ENCODE measurements at places on chromosomes 3 and 15.
A peak's percentile ranks its signal among the peaks of the same experiment; 100 is the strongest.

GRCh38 chr15:84750583-84751092 is 2.2 kb downstream of the ZNF592 start:
- no peak for DNase-seq

- DNase-seq: no peak
These were observed 1.8 kb downstream of the ACAP2 start for GRCh38 chr3:195441051-195441450.

DNA sequence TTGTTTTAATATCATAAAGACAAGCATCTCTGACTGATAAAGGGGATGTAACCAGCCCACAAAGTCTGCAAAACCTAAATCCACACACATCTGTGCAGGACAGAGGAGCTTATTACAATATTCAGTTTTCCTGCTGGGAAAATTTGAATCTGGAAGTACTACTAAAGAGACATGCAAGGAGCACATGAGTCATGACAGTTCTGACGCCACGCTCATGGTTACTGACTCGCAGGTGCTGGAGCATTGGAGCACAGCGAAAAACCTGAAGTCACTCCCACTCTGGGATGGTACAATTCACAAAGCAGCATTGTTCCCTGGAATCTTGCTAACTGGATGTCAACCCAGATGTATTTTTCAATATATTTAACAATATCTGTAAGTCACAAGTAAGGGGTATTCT is 7.6 kb upstream of the ISL2 start:
- no peak for DNase-seq

DNA sequence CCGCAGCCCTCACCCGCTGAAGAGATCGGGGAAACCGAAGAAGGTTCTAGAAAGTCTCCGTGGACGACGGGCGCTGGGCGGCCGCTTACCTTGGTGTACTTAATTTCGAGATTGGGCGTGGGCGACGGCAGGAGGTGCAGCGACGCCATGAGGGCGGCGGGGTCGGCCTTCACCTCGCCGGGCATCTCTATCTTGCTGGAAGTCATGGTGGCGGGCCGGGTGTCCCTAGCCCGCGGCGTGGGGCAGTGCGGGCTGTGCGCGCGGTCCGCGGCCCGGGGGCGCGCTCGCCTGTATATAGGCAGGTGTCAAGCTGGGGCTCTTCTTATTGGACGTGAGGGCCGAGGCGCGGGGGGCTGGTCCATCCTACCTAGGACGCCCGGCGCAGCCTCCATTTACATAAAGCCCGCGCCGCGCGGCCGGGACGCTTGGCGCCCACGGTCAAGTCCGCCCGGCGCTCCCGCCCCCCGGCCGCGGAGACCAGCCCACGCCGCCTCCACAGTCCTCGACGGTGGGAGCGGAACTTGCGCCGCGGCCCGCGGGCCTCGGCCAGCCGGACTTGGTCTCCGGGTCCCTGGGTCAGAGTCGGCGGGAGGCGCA is at the start of gene ALDH1A2:
Gene ALDH1A2, minus strand, starts transcription at position 267 of the 597 bp plus-strand sequence. Its CDS starts 61 bp downstream, at position 206.
- DNase-seq: no peak

DNA sequence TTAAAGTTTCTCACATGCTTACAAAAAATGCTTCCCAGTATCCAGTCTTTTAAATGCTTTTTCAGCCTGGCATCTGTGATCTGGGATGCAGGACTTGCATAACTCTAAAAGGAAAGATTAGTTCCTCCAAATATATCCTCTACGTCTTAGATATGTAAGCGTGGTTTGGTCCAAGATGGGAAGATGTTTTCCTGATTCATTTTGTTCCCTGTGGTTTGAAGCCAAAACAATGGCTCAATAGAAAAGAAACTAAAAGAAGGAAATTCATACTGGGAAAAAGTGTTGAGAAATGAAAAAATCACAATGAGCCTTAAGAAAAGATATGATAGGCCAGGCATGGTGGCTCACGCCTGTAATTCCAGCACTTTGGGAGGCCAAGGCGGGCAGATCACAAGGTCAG is 1002.8 kb downstream of the NAALADL2 start:
- no peak for DNase-seq

GRCh38 chr3:32283304-32283703 is 44.8 kb downstream of the CMTM8 start:
- no peak for DNase-seq

GRCh38 chr15:93982226-93982727 is 249.1 kb upstream of the MCTP2 start:
- no peak for DNase-seq

DNA sequence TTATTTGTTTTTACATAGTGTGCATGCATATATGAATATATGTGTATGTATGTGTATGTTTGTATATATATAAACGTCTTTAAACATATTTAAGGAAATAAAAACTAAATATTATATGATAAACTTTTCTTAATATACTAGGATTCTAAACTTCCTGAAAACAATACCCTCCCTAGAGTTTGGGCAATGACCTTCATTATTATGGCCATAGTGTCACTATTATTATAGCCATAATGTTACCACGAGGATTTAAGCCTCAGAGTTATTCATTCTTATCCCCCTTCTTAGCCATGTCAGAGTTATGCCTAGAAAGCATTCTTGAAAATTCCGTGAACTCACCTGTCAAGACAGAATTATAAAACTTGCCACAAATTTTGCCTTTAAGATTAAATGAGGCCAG is 335.5 kb downstream of the ERC2 start:
- DNase-seq: no peak

- no peak for DNase-seq
These were observed 332.6 kb upstream of the KCNMB2 start for GRCh38 chr3:178203650-178204049.

GRCh38 chr3:105448338-105448982 is 81.8 kb downstream of the ALCAM start:
- no peak for DNase-seq

- no peak for DNase-seq
These were observed 58.5 kb downstream of the DUT start for GRCh38 chr15:48389691-48390143.

DNA sequence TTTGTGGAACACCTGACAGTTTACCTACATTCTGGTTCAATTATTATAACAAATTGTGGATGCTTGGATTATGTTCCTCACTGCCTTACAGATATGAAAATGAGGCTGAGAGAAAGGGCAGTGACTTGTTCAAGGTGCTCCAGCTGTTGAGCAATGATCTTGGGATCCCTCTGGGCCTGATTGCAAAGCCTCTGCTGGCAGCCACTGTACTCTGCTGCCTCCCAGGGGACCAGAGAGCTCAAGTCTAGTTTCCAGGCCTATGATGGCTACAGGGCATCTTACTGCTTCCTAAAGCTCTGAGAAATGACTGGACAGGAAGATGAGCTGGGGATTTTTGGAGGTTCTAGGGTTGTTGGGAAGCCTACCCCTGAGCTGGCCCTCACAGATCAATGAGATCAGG is 2.3 kb upstream of the SHC4 start:
- DNase-seq: no peak

GRCh38 chr15:92533298-92533697 is 122.3 kb downstream of the FAM174B start:
- no peak for DNase-seq

GRCh38 chr15:91478717-91479191 is 374.8 kb upstream of the SLCO3A1 start:
- DNase-seq: no peak

- peak; percentile 3 for DNase-seq
These were observed 48.2 kb upstream of the TEX264 start for GRCh38 chr3:51622868-51623267.

- DNase-seq: no peak
These were observed 37.0 kb upstream of the PIK3R4 start for GRCh38 chr3:130783629-130784028.

- no peak for DNase-seq
These were observed 150.9 kb downstream of the RPLP1 start for GRCh38 chr15:69603369-69604071.

DNA sequence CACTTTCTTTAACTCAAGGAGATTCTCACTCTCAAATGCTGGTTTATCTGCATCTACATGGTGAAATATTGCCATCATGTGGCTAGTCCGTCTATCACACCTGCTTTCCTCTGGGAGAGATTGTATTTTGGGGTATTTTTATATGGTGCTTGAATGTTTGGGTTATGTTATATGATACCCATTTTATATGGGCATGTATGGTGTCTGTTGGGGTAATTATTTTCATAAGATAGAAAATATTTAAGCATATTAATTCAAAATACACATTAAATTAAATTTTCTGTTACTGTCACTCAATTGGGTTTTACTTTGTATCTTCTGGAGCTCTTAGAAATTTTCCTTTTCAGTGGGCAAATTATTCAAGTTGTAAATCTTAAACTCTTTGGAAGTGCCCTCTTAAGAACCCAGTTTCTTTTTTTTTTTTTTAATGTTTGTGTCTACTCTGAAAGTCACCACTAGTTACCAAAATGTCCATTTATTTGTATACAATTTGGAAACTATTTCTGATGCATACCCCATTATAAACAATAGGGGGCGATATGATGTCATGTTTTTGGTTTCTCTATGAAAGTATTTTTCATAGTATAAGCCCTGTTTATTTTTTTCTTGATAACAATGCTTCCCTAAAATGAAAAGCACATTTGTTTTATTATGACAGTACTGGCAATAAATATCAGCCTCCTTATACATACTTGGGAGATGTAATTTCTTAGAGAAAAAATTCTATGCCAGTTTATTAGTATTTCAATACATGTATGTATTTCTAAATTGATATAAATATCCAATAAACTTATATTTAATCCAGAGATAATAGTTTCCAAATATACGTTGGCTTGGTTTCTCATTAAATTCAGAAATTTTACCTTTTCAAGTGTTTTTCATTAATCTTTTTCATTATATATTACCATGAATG is 36.1 kb upstream of the PLSCR5 start:
- DNase-seq: peak; percentile 46
